ENCODE measurements at places on chromosomes 4 and X.

GRCh38 chr4:71830-72229 is 18.7 kb downstream of the ZNF595 start:
- DNase-seq = no peak

- no peak for DNase-seq
These were observed 13.7 kb upstream of the TMPRSS11E start for GRCh38 chr4:68433582-68433981.

DNA sequence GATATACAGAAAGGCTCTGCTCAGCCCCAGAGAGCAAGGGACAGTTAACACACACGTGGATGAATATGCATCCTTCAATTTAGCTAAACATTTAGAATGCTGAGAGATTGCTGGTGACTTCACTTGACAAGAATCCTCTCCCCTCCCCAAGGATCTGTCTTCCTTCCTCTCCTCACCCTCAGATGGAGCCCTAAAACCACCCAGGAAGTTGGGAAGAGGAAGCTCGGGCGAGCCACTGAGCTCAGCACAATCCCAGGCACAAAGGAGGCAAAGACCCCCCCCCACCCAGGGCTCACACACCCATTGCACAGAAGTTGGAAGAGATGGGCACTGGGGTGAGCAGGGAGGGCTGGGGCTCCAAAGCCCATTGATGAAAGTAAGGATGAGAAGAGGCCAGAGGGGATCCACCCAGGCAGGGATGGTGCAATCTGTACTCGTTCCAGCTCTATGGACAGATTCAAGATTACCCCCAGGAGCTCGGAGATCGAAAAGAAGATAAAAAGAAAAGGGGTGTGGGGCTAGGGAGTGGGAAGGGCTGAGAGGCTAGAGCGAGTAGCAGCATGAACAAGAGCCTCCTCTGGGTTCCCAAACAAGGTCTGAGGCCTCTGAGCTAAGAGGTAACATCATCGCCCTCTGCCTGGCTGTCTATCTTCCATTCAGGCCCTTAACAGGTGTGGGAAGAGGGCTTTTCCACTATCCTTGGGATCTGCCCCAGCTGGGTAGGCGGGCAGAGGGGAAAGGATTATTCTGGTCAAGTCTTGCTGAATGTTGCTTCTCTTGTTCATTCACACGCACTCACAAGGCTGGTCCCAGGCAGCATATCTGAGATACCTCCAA is 1.2 kb downstream of the TFE3 start:
- DNase-seq = no peak

DNA sequence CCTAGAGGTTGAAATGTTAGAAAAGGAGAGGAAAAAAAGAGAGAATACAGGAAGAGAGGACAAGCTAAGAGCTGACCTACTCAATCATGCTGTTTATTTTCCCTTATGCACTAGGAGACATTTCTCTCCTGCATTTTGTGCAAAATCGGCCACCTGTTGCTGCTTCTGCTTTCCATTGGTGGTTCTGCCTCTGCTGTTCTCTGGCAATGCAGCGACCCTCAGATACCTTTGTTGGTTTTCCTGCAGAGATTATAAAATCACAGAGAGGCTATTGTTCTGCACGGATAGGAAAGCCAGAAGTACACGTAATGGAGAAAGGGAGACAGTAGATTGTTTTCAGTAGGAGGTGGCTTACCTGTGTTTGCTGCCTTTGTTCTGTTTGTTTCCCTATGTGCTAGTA is 108.9 kb downstream of the UNC5C start:
- no peak for DNase-seq

DNA sequence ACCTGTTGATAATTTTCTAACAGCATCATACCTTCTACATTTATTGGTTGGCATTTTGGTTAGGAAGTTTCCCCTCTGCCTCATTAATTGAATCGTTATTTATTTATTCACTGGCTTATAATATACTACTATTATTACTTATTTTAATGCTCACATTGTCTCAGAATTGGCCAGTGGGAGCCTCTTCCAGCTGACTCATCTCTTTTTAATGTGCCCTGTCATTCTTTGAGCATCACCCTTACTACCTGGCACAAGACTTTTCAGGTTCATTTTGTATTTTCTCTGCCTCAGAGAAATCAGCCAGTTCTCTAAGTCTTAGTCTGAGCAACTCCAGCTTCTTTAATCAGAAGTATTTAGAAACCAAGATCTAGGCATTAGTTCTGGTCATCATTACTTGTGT is 60.3 kb upstream of the PRRG3 start:
- no peak for DNase-seq

- DNase-seq = no peak
These were observed 242.5 kb upstream of the VCX3A start for GRCh38 chrX:6777238-6778002.

DNA sequence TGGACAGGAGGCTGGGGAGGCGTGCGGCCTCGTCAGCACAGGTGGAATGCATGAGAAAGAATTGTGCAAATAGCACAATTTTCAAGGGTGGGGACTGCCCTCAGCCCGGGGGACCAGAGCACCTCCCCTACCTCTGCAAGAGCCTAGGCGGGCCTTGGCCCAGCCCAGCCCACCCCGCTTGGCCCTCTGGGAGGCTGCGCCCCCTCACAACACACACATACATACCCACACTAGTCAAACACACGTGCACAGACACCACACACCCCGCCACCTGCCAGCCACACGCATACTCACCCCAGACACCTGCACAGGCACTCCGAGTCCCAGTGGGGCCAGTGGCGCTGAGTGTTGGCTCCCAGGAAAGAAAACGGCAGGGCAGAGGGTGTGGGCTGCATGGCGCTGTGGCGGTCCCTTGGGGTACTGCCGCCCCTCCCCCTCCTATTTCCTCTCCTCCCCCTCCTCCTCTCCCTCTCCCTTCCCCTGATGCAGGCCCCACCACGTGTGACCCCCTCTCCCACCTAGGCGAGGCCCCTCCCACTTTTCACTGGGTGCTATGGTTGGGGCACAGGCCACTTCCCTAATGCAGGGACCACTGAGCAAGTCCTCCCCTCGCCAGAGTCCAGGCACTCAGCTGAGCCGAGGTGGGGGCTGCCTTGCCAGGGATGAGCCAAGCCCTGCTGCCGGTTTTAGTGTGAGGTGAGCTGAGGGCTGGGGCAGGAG is 84.5 kb downstream of the FAM53A start:
- no peak for DNase-seq

Data from dorsolateral prefrontal cortex (tissue), 122 donors.